ENCODE measurements at places on chromosomes 12 and 14.

- no peak for DNase-seq
Observed at GRCh38 chr14:101780390-101780789, 18.9 kb downstream of the PPP2R5C start.

- no peak for DNase-seq
Observed at GRCh38 chr12:78209846-78210505, 379.3 kb downstream of the NAV3 start.

GRCh38 chr14:55814873-55815272, 234.9 kb downstream of the KTN1 start:
- peak; percentile 72 for DNase-seq

GRCh38 chr12:42593874-42594273, 4.3 kb upstream of the PRICKLE1 start:
- DNase-seq: no peak

- DNase-seq: no peak
Observed at GRCh38 chr12:42557586-42558172, 31.9 kb downstream of the PRICKLE1 start.

- no peak for DNase-seq
Observed at GRCh38 chr12:62069976-62070375, 190.2 kb upstream of the USP15 start.

GRCh38 chr14:21072781-21073339, 2.8 kb downstream of the ARHGEF40 start:
- DNase-seq: no peak
